ENCODE measurements at places on chromosomes 2 and 18.

DNA sequence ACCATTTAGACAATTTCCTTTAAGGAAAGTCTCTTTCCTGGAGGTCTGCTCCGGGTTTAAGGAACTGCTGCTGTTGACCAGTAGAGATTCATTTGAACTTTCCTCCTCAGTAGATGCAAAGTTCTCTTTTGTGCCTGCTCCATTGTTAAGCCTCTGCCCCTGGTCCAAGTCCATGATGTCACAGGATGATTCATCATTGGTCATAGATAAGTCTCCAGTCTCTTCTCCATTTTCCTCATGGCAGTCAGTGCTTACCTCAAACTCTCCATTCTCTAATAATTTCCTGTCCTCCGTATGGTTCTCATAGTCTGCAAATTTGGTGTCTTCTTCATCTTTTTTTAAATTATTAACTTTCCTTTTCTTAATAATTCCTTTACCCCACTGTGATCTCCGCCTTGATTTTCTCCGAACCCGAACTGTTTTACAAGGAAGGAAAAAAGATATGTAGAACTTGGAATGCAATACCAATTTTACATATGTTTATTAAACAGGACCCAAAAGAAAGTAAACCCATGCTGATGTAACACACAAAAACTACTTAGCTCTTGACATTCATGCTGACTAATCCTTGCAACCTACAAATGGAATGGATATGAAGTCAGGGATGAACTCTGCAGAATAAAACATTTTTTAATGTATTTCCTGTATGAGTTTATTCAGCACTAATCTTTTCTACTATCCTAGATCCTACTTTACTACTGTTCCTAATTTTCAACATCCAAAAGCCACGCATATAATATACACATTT, 169.1 kb downstream of the ATAD2B start:
- DNase-seq = no peak

- no peak for DNase-seq
These were observed 48.9 kb upstream of the SPATS2L start for GRCh38 chr2:200257570-200257969.

GRCh38 chr18:56637176-56637575, 1.2 kb downstream of the TXNL1 start:
- DNase-seq = no peak

DNA sequence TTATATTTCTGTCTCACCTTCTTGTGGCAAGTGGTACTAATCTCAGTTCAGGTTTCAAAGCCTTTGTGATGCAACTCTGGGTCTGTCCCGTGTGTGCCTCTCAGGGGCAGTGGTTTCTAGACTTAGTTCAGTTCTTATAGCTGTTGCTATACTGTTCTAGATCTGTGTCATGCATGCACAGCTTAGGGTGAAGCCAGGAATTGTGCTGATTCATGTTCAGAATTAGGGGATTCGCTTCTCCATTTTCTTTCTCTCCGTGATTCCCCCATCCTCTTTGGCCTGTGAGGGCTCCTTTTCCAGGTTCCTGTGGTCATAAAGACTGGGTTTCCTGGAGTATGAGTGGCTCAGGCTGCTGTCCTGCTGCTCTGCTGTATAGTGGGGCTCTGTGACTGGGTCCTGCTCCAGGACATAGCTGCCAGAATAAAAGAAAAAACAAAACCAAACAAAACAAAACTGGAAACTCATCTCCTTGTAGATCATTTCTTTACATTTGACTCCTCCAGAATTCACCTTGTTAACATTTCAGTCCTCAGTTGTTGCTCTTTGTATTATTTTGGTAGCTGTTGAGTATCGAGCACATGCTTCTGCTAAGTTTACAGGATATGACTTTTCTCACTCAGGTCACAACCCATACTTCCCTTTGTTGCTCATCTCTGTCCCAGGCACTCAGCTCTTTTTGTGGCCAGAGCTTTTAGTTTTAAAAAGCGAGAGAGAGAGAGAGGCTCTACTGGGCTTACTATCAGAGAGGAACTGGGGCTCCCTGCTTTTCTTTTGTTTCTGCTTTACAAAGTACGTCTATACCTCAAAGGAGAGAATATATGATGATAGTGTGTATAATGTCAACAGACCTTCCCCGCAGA, 34.2 kb downstream of the CERS6 start:
- DNase-seq = no peak

DNA sequence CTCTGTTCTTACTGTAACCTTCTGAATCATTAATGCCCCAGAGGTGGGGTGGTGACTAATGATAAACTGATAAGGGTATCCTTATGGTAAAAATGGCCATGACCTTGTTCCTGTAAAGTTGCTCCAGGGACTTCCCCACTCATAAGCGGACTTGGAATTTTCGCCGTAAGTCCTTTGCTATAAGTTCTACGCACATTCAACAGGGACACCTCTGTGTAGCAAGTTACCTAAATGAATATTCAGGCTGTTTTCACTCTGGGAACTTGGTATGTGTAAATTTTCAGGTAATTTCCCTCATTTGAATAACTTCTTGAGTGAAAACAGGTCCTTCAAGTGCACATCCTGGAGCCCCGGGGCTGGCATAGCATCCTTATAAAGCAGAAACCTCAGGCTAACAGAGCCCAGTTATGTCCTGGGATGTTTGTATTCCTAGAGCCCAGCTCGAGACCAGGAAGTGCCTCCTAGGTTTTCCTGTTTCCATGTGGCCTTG, 9.4 kb upstream of the AGFG1 start:
- DNase-seq = no peak

DNA sequence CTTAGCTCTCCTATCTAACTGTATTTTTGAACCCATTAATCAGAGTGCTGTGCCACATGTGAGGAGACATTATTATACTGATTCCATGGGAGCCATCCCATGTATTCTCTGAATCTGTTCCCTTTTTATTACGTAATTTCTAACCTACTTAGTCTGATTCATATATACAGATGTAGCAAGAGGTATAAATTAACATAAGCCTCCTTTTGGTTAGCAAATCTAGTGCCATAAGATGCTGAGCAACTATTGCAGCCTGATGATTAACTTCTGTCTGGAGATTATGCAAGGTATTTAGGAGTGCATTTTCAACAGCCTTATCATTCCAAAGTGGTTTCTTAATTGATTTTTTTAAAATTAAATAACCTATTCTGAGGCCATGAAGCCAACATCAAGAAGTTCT, 114.1 kb upstream of the MSH2 start:
- DNase-seq = no peak

DNA sequence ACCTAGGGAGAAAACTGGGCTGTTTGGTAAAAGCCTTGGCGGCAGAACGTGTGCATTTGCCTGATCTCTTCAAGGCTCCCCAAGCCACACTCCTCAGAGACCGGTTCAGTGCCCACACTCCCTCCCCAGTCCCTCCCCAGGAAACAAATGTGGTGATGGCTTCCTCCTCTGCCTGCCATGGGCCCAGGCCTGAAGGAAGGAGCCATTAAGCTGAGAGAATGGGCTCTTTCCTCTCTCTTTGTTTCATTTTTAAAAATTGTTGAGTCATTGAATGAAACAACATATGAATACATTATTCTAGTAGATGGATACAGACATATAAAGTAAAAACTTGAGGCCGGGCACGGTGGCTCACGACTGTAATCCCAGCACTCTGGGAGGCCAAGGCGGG, 50.6 kb upstream of the YWHAQ start:
- DNase-seq = no peak

- no peak for DNase-seq
These were observed 89.1 kb upstream of the MBOAT2 start for GRCh38 chr2:9092383-9093282.

DNA sequence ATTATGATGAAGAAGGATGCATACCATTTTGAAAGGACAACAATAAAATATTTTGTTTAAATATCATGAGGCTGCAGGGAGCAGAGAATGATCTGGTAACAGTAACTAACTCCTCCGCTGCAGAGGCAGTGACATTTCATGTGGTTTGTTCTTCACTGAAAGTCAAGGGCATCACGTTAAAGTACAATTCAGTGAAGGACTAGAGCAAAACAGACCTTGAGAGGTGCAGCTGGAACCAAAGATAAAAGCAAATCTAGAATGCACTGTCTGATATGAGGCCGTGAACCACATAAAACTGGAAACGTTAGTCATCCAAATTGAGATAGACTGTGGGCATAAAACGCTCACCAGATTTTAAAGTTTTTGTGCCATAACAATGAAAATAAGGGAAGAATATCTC, 522.9 kb upstream of the TNP1 start:
- DNase-seq = no peak

DNA sequence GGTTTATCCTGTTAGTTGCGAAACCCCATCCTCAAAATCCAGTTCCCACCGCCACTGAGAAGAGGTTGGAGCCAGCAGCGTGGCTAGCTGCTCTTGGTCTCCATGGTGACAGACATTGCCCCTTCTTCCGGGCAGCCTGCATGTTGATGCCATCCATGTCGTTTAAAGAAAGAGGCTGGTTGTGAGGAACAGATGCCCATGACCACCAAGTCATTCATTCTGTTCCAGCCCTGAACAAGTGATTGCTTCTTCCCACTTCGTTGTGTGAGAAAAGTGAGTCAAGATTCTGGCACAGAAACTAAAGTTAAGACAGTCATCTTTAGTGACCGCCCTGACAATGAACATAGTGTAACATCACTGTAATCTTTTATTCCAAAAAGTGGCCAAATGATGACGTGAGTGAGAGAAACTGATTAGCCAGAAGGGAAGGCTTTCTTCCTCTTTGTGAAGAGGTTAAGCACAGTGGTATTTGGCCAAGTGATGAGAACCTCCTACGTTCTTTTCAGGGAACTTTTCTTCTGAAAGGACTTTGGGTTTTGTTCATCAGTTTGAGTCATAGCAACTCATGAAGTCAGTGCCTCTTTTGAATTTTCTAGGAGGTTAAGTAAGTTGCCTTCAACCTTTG, 272.5 kb downstream of the GALR1 start:
- DNase-seq = no peak

GRCh38 chr2:143608758-143609157, 479.5 kb downstream of the ARHGAP15 start:
- DNase-seq = no peak

GRCh38 chr2:73337828-73338227, 44.5 kb upstream of the EGR4 start:
- DNase-seq = no peak

GRCh38 chr2:37657471-37657870, 14.0 kb downstream of the CDC42EP3 start:
- no peak for DNase-seq

DNA sequence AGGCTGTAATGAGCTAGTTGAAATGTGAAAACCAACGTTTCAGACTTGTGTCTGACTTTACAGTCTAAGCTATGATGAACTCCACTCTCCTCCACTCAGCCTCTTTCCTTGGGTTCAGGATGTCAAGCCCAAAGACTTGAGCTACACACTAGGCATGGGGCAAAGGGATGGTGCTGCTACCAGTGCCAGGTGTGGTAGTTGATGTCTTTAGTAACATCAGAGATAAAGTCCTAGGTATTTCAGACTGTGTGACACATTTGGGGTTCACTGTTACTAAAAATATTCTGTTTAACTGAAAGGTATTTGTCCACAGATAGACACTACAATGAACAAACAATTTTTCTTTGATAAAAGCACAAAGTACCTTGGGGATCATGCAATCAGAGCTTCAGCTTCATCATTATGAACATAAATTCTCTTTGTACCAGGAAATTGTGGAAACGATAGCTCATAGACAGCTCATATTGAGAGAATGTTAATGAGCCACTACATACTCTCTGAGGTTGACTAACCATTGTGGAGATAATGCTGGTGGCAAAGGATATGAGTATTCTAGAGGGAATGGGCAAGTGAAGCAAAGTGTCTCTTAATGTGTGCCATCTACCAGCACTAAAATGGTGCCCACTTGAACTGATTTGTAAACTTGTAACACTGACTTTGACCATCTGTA, 253.7 kb upstream of the THUMPD2 start:
- DNase-seq = no peak

DNA sequence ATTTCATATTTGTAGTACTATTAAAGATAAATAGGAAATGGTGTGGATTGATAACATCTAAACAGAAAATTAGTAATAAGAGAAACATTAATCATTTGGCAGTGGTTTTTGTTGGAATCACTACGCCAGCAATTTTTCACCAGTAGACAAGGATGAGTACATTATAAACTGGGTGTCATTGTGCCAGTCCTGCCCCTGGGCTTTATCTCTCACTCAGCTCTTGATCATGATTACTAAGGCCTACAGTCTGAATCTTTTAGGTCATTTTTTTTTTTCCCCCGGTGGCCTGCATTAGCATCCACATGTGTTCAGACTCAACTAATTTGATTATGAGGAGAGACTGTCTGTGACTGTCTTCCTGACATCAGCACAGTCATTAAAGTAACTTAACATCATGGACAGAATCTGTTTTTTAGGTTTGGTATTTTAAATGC, 16.2 kb downstream of the GULP1 start:
- no peak for DNase-seq

DNA sequence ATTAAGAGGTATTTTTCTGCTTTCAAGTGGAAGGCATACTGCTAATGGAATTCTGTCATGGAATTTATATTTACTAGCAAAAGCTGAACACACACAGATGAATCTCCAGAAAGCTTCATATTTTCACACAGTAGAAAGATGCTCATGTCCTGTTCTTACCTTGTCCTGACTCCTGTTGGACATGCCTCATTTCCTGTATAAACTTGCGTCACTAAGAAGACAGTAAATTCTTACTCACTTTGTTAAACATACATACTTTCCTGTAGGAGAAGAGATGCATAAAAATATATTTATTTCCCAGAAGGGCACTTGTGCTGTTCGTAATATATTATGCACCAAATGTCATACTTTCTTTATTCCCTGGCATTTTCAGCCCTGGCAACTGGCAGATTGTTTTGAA, 238.3 kb upstream of the RASGRP3 start:
- no peak for DNase-seq

DNA sequence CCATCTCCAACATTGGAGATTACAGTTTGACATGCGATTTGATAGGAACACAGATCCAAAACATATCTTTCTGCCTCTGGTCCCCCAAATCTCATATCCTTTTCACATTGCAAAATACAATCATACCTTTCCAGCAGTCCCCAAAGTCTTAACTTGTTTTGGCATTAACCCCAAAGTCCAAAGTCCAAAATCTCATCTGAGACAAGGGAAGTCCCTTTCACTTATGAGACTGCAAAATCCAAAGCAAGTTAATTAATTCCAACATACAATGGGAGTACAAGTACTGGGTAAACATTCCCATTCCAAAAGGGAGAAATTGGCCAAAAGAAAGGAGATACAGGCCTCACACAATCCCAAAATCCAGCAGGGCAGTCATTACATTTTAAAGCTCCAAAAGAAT, 265.4 kb downstream of the GULP1 start:
- DNase-seq = no peak

GRCh38 chr18:31649978-31650719, 34.2 kb downstream of the B4GALT6 start:
- no peak for DNase-seq

DNA sequence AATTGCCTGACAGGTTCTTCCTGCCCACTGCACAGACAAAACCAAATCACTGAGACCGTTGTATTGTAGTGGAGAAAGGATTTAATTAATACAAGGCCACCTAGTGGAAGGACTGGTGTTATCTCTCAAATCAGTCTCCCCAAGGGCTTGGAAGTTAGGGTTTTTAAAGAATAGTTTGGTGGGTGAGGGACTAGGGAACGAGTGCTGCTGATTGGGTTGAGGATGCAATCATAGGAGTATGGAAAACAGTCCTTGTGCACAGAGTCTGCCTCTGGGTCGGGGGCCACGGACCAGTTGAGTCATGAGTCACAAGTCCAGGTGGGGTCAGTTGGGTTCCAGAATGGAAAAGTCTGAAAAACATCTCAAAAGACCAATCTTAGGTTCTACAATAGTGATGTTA, 89.1 kb downstream of the B3GNT2 start:
- DNase-seq = no peak
